ENCODE measurements at places on chromosomes 11 and 22. TPM values are rescaled to one million over a fixed set of nuclear protein-coding genes. Genes with fewer than 3 reads are reported as not detected.

GRCh38 chr22:27900153-27900552, 18.9 kb downstream of the PITPNB start:
- no peak for DNase-seq

GRCh38 chr11:70790671-70791300, 392.5 kb downstream of the CTTN start:
- DNase-seq = no peak

DNA sequence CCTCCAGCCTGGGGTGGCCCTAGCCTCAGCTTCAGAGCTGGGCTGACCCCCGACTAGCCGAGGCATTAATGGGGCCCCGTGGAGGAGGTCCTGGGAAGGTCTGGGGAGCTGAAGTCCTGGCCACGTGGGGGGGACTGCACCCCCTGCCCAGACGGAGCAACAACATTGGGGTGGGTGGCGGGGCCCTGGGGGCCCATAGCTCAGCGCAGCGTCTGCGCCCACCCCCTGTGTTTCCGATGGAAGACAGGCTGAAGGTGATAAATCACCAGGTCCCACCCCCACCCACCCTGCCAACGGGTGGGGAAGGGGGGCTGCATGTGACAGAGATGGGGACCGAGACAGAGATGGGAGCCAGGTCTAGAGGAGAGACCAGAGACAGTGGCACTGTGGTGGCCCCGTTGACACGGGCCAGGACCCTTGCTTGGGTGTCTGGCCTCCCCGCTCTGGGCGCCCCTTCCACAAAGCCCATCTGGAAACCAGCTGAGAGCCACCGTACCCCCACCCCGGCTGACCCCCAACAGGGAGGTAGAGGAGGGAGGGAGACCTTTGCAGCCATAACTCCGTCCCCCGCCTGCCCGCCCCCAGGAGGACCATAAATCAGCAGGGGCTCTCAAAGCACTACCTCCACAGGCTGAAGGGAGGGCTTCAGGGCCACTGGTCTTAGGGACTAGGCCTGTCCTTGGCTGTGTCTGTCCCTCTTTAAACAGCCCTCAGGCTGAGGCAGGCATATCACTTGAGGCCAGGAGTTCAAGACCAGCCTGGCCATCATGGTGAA, 8.2 kb downstream of the GP1BB start:
- DNase-seq = no peak

GRCh38 chr11:4697585-4697984, at the start of gene OR51E2:
TSS of gene OR51E2 (minus strand) at chr11:4697853. CDS start at chr11:4682711, 15,142 bp downstream.
- peak; percentile 40 for DNase-seq

DNA sequence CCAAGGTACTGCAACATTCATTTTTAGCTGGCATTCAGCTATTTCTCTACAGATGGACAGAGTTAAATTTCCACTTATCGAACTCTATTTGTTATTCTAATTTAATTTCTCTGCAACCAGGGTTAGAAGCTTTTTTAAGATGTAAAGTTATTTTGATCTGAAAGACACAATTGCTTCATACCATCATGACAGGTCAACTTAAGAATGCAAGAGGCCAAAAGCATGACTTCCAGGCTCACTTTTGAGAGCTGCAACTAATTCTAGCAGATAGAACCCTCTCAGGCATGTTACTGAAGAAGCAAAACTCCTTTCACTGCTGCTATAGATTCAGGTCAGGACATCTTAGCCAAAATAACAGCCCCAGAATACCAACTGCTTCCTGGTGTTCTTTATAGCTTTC, 86.5 kb upstream of the GALNT18 start:
- no peak for DNase-seq

TRIM29 gene
- 2.8 TPM for total RNA-seq

DNA sequence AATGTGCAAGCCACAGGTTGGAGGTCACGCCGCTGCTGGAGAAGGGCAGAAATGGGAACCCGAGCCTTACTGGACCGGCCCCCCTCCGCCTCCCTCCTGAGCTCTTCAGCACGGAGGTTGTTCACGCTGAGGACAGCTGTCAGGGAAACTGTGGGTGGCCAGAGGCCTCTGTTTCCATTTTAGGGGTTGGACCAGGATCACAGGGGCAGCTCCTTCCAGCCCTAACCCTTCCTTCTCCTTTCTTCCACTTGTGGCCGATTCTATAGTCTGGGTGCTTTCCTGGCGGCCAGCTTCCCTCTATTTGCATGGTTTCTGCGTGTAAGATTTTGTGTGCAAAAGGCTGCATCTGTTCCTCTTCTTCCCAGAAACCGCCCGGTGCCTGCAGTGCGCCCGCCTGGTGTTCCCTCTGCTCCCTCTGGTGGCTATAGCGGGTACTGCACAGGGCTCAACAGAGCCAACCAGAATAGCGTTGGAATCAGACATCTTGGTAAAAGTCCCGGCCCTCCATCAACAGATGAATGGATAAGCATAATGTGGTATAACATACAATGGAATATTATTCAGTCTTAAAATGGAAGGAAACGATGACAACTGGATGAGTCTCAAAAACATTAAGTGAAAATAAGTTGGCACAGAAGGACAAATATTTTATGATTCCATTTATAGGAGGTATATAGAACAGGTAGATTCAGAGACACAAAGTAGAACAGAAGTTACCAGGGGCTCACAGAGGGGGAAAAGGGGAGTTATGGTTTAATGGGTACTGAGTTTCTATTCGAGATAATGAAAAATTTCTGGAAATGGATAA, 8.4 kb upstream of the SLC22A8 start:
- peak; percentile 59 for DNase-seq

SCN4B gene
- 2.5 TPM for total RNA-seq

OR4D11 gene
- total RNA-seq = not detected

CRYBB2 gene
- total RNA-seq = 1.6 TPM

- DNase-seq = no peak
Measured at GRCh38 chr11:16173798-16174197, 182.5 kb downstream of the SOX6 start.

HIPK3 gene
- 37.5 TPM for total RNA-seq

ADM gene
- 86.8 TPM for total RNA-seq

GRCh38 chr22:49238181-49239141, 589.2 kb downstream of the BRD1 start:
- DNase-seq = no peak

DNA sequence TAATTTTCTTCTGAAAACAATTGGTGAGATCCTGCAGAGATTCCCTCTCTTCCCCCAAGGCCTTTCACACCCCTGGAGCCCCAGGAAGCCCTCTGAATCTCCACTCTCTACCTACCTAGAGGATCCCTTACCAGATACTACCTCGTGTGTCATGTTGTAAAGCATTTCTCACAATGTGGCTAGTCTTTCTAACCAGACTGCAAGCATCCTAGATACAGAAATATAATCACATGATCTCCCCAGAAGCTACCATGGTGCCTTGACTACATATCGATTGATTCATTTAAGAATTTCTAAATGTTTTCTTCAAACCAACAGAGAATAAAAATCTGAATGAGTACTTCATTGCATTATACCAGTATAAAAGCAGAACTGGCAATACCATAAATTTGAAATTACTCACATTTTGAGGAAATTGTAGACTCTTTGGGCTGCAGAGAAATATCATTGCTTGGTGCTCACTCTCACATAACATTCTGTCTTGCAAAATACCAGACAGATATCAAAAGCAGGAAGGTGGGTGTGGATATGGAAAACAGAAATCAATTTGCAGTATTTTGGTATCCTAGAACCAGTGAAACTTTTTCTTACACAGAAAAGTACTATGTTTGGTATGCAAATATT, 113.5 kb downstream of the MAML2 start:
- DNase-seq = no peak

DNA sequence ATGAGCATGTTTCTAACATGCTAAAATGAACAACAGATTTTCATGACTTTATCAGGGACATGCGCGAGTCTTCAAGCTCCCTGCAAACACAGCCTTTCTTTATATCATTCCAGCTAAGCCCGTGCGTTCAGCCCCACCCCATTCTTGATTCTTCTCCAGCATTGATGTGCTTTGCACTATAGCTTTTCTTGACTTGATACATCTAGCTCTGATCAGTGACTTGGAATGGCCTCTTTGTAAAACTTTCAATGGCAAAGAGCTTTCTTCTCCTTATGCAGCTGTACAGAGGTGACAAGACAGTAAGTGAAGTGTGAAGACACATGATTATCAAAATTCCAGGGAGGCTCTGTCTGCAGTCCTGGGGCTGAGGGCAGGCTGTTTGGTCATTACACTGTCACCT, 561.0 kb downstream of the OPCML start:
- no peak for DNase-seq

ZC3H12C gene
- 4.5 TPM for total RNA-seq

DNA sequence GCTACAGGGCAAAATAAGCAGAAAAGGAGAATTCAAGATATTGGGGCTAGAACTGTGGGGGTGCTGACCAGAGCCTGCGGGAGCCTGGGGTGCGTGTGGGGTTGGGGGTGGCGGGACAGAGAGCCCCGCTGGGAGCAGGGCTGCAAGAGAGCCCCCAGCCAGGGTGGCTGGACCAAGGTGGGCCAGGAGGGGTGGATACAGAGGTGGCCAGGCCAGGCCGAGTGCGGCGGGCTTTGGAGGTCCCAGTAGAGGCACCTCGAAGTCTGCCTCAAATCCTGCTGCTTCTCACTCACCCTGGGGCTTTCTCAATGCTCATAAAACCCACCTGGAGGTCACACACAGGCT, 16.9 kb upstream of the MUC5B start:
- DNase-seq = no peak

SLC22A25 gene
- not detected for total RNA-seq

CD3G gene
- not detected for total RNA-seq

- peak; percentile 8 for DNase-seq
Measured at GRCh38 chr11:92765965-92766371, 203.5 kb upstream of the MTNR1B start.

LIF gene
- total RNA-seq = 3.9 TPM

SYCE3 gene
- not detected for total RNA-seq

CD3E gene
- total RNA-seq = not detected

ACR gene
- total RNA-seq = not detected

GRCh38 chr11:57709802-57710367, 2.1 kb downstream of the MED19 start:
- no peak for DNase-seq

- no peak for DNase-seq
Measured at GRCh38 chr22:36010882-36011281, 17.7 kb downstream of the RBFOX2 start.

SNX19 gene
- total RNA-seq = 51.0 TPM

C11orf52 gene
- not detected for total RNA-seq

C22orf31 gene
- total RNA-seq = not detected

DNA sequence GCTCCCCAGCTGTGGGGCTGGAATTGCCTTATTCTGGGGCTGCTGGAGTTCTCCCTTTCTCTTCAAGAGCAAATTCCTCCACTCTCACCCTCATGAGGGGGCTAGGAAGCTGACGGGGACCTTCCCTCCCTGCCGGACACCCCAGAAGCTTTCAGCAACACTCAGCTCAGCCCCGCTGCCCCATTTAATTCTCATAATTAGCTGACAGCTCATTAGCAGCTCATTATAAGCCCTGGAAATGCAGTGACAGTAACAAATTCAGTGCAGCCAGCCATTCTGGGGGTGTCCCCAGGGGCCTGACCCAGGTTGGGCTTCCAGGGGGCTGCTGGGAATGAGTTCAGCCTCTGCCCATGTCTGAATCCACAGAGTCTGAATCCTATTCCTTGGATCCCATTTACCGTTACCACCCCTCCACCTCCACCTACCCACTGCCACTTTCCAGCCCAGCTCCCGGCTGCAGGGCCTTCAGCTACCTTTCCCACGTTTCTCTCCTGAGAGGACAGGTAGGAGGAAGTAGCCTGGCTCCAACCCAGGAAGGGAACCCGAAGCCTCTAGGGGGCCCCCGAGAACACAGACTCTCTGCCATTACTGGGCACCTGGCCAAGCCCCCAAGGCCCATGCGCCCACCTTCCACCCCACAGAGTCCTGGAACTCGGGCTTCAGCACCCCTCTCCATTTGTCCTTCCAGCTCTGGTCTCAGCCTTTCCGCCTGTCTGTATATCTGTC, 101.7 kb upstream of the LMO1 start:
- no peak for DNase-seq

DNA sequence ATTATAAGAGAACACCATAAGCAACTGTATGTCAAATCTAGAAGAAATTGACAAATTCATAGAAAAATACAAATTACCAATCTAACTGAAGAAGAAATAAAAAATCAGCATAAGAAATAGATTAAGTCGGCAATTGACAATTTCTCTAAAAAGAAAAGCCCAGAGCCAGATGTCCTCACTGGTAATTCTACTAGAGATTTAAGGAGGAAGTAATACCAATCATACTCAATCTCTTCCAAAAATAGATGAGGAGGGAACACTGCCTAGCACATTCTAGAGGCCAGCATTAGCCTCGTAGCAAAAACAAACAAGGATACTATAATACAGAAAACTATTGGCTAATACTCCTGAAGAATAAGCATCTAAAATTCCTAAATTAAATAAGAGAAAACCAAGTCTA, 40.4 kb upstream of the IGLL5 start:
- no peak for DNase-seq

- no peak for DNase-seq
Measured at GRCh38 chr11:128733440-128734102, 39.7 kb downstream of the FLI1 start.

CCDC15 gene
- total RNA-seq = 4.3 TPM

TMA7B gene
- total RNA-seq = not detected

DNA sequence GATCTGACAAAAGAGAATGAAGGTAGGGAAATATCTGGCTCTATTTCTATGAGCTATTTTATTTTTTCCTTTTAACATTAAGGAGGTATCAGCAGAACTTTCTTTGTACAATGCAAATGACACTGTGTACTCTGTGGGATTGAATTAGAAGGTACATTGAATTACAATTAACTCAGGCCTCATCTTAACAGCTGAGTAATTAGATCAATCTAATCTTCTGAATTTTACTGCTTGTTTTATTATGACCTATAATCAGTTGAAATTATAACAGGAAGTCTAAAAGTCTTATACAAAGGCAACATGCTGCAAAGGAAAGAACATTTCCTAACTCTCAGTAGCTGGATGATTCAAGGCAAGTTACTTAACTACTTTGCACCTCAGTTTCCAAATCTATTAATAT, 69.8 kb downstream of the RELT start:
- DNase-seq = no peak

GP1BB gene
- 1.3 TPM for total RNA-seq

UCP3 gene
- total RNA-seq = not detected

DNA sequence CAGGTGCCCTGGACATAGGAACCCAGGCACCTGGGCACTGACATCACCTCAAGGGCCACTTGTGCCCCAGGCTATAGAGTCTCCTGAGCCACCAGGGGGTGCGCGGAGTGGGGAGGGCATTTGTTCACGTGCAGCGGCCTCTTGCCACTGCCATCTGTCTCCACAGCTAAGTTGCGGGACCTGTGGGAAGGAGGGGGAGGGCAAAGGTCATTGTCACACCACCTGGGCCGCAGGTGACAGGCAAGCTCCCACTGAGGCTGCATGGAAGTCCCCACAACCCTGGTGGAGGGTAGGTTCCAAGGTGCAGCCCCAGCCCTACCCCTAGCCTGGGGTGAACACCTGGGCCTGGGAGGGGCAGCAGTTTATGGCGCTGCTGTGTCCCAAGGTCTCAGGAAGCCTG, 79.5 kb downstream of the PIWIL3 start:
- no peak for DNase-seq
